Activated gamma-delta T cell treated with anti-CD3 and anti-CD28 coated beads, Interleukin-2, amount 50 U/mL, for 16 hours (primary cell): ENCODE measurements at places on chromosomes 1 and 21.

- DNase-seq, result no peak
Measured at GRCh38 chr1:150890033-150890416, 3.1 kb downstream of the CTXND2 start.

DNA sequence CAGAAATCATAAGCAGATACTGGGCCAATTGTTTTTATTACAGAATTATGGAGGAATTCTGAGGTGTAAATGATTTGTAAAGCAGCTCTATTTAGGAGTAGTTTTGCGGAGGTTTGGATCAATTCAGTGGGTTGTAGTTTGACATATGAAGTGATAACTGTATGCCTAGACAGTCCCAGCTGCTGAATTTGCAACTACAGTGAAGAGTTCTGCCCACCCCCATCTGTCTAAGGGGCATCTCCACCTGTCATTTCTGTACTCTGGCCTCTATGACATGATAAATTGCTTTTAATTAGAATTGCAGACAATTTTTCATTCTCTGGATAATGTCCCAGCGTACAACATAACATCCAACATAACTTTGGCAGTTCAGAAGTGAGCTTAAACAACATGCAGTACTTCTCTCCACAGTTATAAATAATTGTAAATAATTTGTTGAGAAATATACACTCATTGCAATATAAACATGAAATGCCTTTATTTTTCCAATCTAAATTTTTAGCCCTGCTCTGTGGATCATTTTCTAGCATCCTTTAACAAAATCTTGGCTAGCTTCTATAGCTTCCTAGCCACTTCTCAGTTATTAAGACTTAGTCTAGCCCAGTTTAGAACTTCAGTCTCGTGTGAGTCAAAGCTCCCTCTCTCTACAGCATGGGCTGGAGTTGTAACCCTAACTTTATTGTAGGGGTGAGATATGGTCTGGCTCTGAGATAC lies 52.3 kb downstream of the PDE4B start:
- no peak for DNase-seq

GRCh38 chr1:69400128-69400527 lies 167.6 kb upstream of the LRRC7 start:
- no peak for DNase-seq

DNA sequence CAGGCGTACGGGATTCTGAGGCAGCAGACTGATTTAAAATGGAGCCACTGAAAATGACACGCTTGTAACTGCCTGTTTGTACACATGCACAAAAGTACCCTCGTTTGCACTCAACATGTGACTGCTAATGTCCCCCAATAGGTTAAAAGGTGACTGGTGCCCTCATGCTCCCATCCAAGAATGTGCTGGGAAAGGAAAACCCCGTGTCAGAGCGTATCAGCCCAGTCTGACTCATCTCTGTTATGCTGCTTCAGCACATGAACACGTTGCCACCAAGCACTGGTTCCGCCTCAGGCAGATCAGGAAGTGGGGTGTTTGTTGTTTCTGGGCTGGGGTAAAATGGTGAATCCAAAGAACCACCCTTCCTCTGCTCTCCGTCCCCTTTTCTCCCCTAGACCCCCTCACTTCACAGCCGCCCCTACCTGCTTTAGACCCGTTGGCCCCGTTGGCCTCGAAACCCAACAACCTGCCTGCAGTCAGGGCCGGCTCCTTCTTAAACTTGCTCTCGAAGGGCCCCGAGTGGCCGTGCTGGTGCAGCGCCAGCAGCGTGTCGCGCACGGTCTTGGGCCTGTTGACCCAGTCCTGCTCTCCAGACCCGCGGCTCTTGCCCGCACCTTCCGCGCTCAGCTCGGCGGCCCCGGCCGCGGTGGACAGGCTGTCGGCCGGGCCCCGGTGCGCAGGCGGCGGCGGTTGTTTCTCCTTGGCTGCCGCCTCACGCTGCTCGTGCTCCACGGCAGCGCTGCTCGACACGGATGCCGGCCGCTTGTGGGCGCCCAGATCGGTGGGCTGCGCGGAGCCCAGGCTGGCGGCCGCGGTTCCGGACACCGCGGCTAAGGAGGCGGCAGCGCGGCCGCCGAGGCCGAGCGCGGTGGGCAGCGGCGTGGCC lies 1.7 kb downstream of the IRF2BP2 start:
- peak; percentile 68 for DNase-seq

GRCh38 chr1:62481681-62482080 lies 44.8 kb downstream of the USP1 start:
- no peak for DNase-seq

GRCh38 chr1:2251786-2252185 lies 23.7 kb downstream of the SKI start:
- no peak for DNase-seq

DNA sequence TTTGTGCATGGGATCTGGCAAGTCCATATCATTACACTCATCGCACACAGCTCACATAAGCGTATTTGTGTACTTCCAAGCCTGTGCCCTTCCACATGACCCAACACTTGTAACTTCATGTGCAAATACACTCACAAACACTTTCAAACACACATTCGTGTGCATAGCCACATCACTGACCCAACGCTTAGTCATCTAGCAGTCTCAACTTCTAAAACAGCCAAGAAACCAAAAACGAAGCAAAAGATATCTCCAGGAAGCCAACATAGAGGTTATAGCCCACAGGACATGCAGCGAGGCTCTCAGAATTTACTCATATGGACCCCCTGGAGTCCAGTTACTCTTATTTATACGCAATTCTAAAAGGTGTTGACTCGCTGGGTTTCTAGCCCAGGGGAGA lies 10.9 kb upstream of the GOLT1A start:
- no peak for DNase-seq

DNA sequence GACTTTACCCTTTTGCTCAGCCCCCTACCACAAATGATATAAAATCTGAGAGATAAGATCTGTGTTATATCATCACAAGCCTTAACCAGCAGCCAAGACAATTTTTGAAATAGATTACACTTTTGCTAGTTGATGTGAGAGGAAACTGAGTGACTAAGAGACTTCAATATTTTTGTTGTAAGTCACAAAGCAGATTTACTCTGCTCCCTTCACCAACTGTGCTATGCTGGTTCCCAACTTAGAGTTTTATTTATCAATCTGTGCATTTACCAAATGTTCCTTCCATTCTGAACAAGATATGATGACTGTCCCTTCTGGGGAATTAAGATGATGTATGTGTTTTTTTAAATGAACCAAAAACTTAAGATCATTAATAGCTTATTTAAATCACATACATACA lies 12.1 kb upstream of the GRIK1 start:
- no peak for DNase-seq

- DNase-seq, result no peak
Measured at GRCh38 chr1:202659974-202660373, 50.3 kb downstream of the SYT2 start.

GRCh38 chr1:86277936-86278335 lies 118.2 kb downstream of the ODF2L start:
- no peak for DNase-seq

- DNase-seq, result no peak
Measured at GRCh38 chr1:172121081-172121717, 279.9 kb downstream of the DNM3 start.

- DNase-seq, result no peak
Measured at GRCh38 chr1:94530373-94530878, 11.1 kb downstream of the F3 start.

DNA sequence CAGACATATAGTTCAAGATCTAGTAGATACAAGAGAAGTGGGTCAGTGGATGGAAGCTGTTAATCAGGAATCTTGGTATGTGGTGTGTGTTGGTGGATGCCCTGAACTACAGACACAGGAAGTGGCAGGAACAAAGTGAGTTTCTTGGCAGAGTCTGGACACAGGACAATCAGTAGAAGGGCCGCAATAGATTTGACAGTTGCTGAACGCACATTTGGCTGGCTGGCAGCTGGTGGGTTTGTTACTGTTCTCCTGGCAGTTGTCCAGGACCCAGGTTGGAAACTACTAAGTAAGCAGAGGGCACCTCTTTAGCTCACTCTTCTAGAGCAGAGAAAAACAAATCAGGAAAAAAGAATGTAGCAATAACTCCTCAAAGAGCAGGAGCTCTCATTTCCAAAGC lies 13.2 kb downstream of the KRTAP26-1 start:
- DNase-seq, result no peak

DNA sequence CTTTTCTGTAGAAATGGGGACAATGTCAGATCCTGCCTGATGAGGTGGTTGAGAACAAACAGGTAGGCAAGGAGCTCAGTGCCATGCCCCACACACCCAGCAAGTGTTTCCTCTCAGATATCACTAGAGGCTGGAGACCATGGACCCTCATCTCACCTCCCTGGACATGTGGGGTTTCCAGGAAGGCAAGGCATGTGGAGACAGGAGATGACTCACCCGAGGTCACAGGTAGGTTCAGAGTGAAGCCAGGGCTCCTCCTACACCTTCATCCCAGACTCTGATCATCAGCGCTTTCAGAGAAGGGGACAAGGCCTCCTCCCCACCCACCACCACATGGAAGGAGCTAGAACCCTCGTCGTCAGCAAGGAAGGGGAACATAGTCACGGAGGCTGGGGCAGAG lies 69.2 kb downstream of the MATN1 start:
- no peak for DNase-seq

- no peak for DNase-seq
Measured at GRCh38 chr1:88873737-88874349, 17.5 kb downstream of the GTF2B start.

DNA sequence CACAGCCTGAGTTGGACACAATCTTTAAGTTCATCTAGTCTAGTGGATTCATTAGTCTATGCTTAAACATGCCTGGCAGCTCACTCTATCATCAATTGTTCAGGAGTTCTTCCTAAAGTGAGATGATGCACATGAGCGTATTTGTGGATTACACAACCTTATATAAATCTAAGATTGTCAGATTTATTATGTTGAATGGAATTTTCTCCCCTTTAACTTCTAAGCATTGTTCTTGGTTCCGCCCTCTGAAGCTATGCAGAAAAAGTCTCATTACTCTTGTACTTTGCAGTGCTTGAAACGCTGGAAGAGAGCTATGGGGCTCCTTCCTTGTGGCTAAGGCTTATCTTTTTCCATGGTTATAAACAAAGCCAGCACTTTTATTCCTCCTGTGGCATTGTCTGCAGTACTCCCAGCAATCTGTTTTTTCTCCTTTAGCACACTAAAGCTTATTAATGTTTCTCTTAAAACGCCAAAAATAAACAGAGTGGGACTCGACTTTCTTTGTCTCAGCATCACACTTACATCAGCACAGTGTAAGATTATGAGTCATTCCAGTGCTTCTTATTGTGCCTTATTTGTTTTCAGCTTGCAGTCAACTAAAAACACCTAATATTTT lies 316.8 kb upstream of the CAMK1G start:
- no peak for DNase-seq

DNA sequence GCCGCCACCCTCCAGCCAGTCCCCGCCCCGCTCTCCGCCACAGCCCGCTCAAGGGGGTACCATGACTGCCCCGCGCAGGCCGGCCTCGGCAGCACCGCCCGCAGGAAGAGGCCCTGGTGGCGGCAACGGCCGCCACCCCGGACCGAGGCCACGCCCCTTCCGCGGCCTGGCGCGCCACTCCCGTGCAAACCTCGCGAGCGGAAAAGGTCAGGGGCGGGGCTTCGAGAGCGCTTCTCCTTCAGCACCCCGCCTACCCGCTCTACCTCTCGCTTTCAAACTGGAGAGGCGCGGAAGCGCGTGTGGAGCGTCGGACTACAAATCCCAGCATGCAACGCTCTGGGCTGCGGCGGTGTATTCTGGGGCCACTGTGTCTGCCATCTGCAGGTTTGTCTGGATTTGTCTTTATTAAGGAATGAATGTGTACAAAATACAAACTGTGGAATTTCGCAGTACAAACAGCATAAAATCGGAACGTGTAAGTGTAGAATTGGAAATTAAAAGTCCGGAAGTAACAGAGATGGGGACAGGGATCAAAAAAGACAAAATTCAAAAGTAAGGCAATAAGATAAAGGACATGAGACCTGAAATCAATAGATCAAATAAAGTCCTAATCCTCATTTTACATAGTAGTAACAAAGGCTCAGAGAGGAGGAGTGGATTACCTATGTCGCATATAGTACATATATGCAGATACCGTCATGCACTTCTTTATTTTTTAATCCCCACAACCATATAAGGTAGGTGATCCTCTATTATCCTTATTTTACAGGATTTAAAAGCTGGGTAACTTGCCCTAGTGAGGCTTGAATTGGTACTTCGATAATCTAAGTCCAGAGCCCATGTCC lies 464 bp upstream of the ADSS2 start:
- peak; percentile 98 for DNase-seq

GRCh38 chr1:159211331-159212136 lies 6.9 kb downstream of the ACKR1 start:
- peak; percentile 16 for DNase-seq

GRCh38 chr21:45854690-45855247 lies 126.8 kb upstream of the COL6A1 start:
- no peak for DNase-seq

DNA sequence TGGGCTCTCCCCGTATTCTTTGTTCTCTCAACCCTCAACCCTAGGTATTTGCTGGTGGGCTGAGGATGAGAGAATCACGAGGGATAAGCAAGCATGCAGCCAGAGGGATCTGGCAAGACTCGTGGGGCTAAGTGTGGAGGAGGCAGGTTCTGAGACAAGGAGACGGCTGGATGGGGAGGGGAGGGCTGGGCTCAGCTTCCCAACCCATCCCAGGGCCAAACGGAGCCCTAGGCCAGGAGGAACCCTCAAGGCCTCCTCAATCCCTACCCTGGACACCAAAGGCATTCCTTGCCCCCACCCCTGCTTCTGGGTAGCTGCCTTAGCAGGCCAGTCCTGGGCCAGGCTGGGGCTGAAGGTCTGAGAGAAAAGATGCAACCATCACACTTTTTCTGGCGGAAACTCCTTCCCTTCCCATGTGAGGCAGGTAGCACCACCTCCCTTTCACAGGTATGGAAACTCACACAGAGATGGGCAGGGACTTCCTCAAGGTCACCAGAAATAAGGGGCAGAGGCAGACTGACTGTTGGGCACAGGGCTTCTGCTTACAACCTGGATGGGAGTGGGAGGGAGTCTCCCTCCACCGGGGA lies 6.2 kb downstream of the MEF2D start:
- DNase-seq, result no peak
